NCI-H526 (cell line): ENCODE measurements at places on chromosomes 2 and 18.

- DNase-seq, result no peak
Observed at GRCh38 chr18:62939433-62939832, 224.1 kb downstream of the PHLPP1 start.

DNA sequence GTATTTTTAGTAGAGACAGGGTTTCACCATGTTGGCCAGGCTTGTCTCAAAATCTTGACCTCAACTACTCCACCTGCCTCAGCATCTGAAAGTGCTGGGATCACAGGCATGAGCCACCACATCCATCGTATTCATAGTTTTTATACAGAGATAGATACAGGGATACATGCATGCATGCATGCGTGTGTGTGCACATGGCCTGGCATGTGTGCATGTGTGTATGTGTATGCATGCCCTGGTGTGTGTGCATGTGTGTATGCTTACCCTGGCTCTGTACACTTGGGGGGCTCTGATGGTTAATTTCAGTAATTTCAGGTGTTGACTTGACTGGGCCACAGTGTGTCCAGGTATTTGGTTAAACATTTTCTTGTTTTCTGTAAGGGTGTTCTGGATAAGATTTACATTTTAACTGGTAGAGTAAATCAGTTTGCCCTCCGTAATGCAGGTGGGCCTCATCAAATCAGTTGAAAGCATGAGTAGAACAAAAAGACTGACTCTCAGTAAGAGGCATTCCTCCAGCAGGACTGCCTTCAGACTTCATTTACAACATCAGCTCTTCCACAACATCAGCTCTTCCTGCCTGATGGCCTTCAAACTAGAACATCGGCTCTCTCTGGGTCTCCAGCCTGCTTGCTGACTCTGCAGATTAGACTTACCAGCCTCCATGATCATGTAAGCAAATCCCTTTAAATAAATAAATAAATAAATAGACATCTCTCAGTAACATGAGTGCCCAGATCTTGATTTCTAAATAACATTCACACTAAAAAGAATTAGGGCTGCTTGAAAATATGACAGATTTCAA is 30.8 kb downstream of the SESTD1 start:
- DNase-seq, result no peak

- DNase-seq, result no peak
Observed at GRCh38 chr2:185790361-185790760, 51.8 kb downstream of the FSIP2 start.

DNA sequence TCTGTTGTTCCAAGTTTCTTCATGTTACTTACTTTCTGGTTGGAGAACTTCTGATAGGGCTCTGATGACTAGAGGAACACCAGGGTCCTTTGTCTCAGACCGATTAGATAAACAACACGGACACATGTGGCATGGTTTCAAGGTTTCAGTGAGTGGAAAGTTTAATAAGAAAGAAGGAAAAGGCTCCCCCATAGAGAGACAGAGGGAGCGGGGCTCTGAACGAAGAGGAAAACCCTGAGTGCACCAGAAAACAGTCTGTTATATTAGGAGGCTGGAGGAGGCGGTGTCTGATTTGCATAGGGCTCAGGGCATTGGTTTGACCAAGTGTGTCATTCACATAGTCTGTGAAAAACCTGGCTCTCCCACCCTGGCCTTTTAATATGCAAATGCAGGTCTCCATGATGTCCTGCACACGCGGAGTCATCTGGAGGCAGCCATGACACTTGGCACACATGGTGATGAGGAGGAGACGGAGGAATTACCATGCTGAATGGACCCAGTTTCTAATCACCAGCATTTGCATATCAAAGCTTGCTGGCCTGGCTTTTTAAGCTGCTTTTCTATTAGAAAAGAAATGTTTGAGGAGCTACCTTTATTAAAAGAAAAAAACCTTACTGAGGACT is 94.2 kb downstream of the PTPN4 start:
- peak; percentile 22 for DNase-seq

GRCh38 chr2:46802665-46803546 is 112.7 kb downstream of the MCFD2 start:
- peak; percentile 19 for DNase-seq

DNA sequence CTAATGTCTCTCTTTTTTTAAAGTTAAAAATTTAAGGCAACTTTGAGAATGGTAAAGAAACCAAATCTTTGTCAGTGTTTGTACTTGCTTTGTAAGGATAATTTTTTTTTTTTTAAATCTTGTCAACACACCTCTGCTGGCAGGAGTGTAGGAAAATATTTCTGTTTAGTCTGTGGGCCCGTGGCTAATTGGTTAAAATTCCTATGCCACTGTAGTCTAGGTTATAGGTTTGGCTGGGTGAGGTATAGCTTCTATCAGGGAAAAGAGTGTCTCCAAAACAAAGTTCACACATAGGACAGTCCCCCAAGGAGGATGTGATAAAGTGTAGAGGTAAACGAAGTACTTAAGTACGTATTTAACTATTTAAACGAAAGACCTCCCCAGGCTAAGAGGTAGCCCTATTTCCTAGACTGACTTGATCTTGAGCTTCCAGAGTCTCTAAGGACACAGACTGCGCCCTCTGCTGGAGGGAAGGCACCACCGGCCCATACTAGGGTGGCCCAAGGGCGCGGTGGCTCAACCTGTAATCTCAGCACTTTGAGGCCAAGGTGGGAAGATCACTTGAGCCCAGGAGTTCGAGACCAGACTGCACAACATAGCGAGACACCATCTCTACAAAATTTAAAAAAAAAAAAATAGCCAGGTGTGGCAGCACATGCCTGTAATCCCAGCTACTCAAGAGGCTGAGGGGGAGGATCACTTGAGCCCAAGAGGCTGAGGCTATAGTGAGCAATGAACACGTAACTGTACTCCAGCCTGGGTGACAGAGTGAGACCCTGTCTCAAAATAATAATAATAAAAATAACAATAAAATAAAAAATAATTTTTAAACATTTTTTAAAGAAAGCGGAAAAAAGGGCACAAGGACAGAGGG is 8.9 kb downstream of the TEX44 start:
- DNase-seq, result peak; percentile 95

- DNase-seq, result no peak
Observed at GRCh38 chr2:53510401-53510800, 257.2 kb upstream of the CHAC2 start.
